ENCODE measurements at places on chromosomes 16 and 17. TPM values are rescaled to one million over a fixed set of nuclear protein-coding genes. Genes with fewer than 3 reads are reported as not detected.

DNA sequence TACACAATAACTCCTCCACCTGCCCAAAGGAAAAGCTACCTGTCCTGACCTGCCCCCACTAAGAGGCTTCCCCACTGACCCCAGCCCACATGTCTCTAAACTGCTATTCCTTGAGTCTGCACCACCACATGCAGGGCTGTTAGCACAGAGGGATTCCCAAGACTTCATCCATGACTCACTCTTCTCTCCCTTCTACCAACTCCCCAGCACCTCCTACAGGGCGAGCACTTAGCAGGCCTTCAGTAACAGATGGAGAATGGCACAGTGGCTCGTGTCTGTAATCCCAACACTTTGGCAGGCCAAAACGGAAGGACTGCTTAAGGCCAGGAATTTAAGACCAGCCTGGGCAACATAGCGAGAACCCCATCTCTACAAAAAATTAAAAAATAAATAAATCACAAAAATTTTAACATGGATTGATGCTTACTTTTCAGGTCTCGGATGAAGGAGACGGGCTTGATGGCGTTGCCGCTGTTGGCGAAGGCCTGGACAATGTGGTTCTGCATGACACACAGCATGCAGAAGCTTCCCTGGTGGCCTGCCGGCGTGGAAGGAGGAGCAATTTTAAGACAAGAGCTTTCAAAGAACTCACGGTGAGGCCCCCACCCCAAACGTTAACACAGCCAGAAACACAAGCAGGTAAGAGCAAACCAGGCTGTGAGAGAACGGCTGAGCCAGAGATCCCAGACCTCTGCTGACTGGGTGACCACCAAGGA lies 12.0 kb downstream of the USP36 start:
- DNase-seq: no peak

- DNase-seq: no peak
Measured at GRCh38 chr16:57944970-57945739, 25.8 kb downstream of the CNGB1 start.

DNA sequence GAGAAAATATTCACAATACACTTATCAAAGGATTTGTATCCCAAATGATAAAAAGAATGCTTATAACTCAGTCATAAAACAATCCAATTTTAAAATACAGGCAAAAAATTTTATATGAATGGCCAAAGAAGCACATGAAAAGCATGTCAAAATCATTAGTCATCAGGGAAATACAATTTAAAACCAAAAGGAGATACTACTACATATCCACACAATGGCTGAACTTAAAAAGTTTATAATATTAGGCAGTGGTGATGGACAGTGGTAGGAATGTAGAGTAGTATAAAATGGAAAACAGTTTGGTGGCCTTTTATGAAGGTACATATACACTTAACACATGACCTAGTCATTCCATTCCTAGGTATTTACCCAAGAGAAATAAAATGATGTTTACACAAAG lies 12.2 kb downstream of the CMC2 start:
- no peak for DNase-seq

WNT3 gene
- not detected for total RNA-seq

- peak; percentile 76 for DNase-seq
Measured at GRCh38 chr17:75238684-75239191, 22.7 kb downstream of the GGA3 start.

DNA sequence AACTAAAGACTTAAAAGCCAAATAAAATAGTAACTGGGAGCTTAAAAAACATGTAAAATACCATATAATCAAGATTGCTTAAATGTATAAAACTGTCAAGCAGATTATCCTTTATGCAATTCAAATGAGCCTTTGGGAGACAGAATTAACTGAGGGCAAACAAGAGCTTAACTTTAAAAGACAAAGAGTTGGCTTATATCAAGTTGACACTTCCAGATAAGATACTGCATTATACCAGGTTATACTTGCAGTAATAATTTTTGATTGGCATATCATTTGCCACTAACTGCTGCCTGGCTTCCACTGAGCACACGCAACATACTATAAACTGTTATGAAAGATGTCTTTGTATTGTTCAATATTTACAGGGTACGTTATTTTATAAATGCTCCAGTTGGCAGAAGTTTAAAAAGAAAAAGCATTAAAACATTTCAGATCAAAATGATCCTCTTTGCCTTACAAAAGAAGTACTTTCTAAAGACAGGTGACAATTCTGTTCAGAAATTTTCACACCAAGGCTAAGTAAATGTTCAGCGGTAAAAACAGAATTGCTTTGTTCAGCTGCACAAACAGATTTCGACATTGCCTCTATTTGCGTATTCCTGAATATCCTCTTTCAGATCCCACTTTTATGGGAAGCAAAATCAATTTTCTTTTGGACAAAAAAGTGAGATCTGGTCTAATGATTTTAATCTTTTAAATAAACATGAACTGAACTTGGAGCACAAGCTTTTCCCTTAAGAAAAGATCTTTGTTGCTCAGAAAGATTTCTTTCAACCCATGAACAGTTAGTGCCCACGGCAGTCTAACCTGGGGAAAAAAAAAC lies 50.7 kb downstream of the TOX3 start:
- DNase-seq: no peak

DNA sequence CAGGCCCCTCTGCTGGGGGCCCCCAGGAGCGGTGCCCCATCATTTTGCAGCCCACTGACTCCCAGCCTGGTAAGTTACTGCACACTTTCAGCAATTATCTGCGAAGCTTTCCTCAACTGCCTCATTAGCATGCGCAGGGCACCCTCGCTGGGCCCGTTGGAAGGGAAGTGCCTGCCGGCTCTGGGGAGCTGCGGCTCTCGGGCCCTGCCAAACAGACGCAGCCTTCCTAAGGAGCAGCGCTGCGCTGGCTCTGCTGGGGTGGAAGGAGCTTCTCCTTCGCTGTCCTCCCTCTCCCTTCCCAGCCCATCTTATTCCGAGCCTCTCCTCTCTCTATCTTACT lies 71.0 kb downstream of the RBBP6 start:
- DNase-seq: no peak

GRCh38 chr17:43634591-43635125 lies 27.1 kb downstream of the MEOX1 start:
- no peak for DNase-seq

DNA sequence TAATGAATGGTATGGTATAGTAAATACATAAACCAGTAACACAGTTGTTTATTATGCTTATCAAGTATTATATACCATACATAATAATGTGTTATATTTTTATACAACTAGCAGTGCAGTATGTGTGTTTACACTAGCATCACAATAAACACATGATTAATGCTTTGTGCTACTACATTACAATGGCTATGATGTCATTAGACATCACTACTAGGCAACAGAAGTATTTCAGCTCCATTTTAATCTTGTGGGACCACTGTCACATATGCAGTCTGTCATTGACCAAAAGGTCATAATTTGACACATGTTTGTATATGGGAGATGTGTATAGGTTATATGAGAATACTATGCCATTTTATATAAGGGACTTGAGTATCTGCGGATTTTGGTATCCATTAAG lies 32.7 kb downstream of the TRIM37 start:
- DNase-seq: no peak

CA5A gene
- total RNA-seq: not detected

GRCh38 chr16:82738699-82739098 lies 111.9 kb downstream of the CDH13 start:
- DNase-seq: peak; percentile 28

VPS4A gene
- 31.4 TPM for total RNA-seq

KIF2B gene
- not detected for total RNA-seq

- no peak for DNase-seq
Measured at GRCh38 chr16:1311738-1312466, 2.5 kb downstream of the UBE2I start.

RNF222 gene
- total RNA-seq: 0.24 TPM

DNA sequence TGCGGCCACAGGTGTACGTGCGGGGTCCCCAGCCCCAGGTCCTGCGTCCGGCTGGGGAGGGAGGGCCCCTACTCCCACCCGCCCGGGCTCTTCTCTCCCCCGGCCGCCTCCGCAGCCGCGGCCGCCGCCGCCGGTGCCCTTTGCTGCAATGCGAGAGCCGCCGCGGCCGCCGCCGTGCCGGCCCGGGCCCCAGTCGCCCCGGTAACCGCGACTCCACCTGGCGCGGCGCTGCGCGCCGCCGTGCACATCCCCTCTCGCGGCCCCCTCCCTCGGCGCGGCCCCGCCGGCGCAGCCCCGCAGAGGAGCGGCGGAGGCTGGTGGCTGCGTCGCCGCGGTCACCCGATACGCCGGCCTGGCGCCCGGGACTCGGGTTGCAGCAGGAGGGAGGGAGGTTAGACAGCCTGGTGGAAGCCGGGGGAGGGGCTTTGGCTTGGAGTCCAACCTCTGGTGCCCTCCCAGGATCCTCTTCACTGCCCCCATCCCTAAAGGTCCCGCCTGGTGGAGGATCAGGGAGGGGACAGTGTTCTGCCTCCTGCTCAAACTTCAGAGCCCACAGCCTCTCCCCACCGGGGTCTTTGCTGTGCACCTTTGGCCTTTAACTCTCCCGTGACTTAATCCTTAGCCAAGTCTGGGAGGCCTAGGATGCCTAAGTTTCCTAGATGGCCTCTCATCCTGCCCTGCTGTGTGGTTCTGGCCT lies 32.9 kb downstream of the SRCIN1 start:
- DNase-seq: no peak

MT1M gene
- total RNA-seq: not detected

DNA sequence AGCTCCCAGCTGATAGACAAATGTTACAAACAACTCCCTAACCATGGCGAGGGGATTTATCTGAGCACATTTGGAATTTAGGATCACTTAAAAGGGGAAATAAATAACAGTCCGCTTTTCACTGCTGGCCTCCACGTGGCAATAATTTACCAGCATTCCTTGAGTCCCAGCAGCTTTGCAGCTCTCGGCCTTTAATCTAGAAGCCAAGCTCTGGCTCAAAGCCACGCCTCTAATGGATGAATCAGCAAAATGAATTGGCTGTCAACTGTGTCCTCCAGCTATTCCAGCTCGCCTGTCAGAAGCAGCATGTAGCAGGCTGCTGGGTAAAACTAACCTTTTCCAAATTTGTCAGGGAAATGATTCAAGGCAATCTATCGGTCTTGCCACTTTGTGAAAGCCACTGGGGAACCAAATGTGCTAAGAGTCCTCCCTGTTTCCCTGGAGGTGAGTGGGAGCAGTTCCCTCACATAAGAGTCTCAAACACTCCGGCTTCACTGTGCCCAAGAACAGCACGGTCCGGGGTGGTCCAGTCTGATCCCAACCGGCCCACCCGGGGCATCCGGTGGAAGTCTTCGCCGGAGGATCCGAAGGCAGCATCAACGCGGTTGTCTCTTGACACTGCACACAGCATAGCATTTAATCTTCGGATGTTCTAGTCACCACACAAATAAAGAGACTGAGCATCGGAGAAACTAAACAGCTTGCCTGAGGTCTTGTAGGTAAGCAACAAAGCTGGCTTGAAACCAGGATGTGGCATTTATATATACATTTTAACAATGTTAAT lies 143.3 kb downstream of the PARN start:
- no peak for DNase-seq

DNA sequence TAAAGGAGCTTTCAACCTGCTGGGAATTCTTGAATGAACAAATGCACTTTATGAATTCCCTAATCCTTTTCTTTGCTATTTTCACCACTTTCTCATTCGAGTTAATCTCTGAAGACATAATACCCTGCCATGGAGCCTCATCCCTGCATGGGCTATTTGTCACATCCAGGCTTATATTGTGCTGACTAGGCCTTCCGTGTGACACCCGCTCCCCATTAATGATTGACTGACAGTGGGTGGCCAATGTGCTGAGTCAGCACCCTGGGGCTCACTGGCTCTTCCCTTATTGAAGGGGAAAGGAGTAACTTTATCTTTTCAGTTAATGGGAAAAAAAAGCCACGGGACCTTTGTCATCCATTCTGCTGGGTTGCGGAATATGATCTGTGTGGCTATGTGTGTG lies 1024.8 kb upstream of the EEF2KMT start:
- no peak for DNase-seq

SECTM1 gene
- 0.94 TPM for total RNA-seq

PROCA1 gene
- total RNA-seq: 5.3 TPM

- no peak for DNase-seq
Measured at GRCh38 chr17:78576389-78577112, 645 bp downstream of the DNAH17 start.

CEP295NL gene
- not detected for total RNA-seq

DNA sequence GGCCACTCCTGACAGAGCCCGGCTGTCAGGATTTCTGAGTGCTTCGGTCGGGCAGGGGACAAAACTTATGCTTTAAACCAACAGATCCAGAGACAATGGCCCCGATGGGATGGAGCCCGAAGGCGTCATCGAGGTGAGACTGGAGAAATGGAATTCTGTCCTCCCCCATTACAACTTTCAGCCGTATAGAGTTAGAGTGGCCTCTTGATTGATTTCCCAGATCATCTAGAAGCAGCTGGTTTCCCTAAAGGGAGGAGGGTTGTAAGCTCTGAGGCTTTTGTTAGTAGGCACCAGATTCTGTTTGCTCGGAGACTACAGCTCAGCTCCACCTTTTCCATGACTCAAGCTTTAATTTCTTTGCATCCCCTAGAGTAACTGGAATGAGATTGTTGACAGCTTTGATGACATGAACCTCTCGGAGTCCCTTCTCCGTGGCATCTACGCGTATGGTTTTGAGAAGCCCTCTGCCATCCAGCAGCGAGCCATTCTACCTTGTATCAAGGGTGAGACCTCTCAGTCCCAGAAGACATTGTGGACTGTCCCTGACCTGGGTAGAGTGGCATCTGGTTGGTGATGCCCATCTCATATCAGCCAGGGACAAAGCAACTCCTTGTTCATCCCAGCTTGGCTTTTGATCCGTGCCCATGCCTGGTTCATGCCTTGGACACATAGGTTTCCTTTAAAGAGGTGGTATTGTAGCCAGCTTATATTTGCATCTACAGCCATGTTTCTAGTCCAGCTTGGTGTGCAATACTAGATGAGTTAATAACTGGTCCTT lies 5.1 kb upstream of the CD68 start:
- DNase-seq: no peak

DNA sequence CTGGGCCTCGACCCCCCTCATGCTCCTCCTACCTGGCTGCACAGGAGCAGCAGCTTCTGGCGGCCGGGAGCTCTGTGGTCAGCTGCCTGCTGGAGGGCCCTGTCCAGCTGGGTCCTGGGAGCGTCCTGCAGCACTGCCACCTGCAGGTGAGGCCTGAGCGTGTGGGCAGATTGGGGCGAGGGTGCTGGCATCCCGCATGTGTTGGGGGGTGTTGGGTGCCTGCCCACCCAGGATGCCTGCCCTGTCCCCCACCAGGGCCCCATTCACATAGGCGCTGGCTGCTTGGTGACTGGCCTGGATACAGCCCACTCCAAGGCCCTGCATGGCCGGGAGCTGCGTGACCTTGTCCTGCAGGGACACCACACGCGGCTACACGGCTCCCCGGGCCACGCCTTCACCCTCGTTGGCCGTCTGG lies 16.5 kb downstream of the FCSK start:
- DNase-seq: no peak

Measured in activated CD8-positive, alpha-beta T cell treated with anti-CD3 and anti-CD28 coated beads, Interleukin-2, amount 10 ng/mL, durations not matched to agents 7 days and 5 days (primary cell).